Stimulated activated CD4-positive, alpha-beta T cell treated with anti-CD3 and anti-CD28 coated beads, Interleukin-15, amount 100 ng/mL, for 1 hour (primary cell): ENCODE measurements at places on chromosomes 5 and 9.

DNA sequence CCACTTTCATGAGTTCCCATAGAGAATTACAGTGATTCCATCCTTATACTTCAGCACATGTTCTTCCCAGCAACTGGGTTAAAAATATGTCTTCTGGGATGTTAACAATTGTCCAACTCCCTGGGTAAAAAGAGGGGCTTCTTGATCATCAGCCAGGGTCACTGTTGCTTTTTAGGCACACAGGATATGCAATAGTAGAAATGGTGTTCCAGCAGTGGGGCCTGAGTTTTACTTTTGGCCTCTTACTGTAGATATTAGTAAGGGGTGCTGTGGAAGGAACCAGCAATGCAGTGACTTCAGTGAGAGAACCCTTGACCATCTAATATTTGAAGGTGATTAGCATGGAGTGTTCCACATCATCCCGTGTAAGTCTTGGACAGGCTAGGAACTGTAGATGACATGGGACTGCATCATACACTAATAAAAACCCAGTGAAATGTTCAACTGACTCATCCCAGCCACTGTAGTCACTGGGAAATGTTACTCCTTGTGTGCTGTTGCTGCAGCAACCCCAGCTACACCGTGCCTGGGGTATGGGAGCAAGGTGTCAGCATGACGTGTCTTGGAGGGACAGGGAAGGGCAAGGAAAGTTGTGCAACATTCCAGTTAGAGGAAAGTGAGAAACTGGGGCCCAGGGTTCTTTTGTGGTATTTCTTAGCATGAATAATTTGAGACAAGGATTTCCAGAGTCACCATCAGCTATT lies 610.9 kb downstream of the RAB3C start:
- DNase-seq = no peak

DNA sequence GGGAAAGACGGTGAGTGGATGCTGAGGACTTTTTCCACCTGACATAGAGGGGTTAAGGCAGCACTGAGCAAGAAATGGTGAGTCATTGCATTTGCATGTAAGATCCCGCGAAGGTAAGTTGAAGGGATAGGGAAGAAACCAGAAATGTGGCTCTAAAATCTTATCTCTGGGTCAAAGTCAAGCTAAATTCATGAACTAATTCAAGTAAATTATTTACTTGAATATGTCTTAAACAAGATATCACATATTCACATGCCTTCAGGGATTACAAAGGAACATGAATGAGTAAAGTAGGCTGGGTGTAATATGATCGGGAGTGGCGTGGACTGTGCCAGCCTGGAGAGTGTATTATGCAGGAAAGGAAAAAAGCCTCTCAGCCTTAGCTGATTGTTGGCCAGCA lies 74.4 kb upstream of the EQTN start:
- DNase-seq = no peak

DNA sequence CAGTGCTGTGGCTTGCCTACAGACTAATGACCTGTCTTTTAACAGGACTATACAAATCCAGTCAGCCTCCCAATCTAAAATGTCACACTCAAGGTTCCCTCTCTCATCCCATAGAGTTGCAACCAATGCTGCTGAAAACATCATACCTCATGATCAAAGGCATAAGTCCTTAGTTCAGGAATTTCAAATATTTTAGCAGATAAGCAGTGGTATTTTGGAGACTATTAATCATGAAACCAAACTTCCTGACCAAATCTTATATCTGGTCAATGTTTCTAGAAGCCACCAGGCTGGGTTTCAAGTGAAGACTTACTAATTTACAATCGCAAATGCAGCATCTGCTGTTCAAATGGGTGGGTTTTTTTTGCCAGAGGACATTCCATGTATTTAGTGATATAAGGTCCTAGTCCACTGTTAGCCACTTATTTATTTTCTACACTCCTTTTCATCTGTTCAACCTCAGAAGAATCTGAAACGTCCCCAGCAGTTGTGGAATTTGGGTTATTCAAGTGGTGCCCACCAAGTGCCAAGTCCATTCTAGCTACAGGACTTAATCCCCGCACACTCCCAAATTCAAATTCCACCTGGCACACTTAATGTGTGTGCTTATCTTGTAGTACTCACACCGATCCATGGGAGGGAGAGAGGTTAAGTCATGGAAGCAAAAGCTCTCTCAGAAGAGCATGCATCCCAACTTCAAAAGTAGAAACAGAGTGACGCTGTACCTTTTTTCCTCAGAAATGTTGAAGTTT lies 5.8 kb downstream of the TAS2R1 start:
- no peak for DNase-seq

DNA sequence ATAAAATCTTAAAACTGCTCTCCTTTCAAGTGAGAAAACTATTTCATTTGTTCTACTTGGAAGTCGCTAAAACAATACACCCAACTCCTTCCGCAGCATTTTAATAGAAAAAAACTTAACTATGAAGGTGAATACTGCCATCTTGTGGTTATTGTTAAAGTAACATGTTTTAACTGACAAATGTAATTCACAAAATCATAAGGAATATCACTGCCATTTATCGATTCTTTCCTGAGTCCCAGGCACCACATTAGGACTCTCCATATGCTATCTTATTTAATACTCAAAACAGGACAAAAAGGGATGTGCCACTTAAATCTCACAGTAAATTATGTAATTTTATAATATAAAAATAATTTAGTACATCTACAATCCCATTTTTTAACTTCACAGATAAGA lies 130.5 kb upstream of the ITGA1 start:
- DNase-seq = no peak

DNA sequence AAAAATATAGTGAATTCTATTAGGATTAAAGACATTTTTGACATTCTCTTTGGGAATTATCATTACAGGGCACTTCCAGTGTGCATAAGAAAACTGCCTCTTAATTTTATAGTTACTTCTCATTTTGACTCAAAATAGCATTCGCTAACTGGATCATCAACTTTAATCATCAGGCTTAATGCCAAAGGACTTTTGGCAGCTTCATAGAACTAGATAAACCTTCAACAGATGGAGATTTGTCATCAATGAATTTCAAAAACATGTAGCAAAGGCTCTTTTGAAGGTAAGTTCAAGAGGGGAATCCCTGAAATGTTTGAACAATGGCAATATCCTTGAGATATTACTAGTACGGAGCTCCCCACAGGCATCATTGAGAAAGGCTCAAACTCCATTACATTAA lies 447.2 kb downstream of the PDE4D start:
- DNase-seq = no peak

GRCh38 chr9:127097683-127098082 lies 24.8 kb downstream of the ANGPTL2 start:
- no peak for DNase-seq

GRCh38 chr5:167889276-167889675 lies 402.2 kb upstream of the WWC1 start:
- DNase-seq = no peak

- no peak for DNase-seq
Observed at GRCh38 chr9:132864691-132865090, 13.4 kb downstream of the AK8 start.

- DNase-seq = no peak
Observed at GRCh38 chr5:10639846-10640368, 76.0 kb downstream of the ANKRD33B start.

GRCh38 chr5:82106207-82106606 lies 134.4 kb downstream of the ATG10 start:
- DNase-seq = no peak

DNA sequence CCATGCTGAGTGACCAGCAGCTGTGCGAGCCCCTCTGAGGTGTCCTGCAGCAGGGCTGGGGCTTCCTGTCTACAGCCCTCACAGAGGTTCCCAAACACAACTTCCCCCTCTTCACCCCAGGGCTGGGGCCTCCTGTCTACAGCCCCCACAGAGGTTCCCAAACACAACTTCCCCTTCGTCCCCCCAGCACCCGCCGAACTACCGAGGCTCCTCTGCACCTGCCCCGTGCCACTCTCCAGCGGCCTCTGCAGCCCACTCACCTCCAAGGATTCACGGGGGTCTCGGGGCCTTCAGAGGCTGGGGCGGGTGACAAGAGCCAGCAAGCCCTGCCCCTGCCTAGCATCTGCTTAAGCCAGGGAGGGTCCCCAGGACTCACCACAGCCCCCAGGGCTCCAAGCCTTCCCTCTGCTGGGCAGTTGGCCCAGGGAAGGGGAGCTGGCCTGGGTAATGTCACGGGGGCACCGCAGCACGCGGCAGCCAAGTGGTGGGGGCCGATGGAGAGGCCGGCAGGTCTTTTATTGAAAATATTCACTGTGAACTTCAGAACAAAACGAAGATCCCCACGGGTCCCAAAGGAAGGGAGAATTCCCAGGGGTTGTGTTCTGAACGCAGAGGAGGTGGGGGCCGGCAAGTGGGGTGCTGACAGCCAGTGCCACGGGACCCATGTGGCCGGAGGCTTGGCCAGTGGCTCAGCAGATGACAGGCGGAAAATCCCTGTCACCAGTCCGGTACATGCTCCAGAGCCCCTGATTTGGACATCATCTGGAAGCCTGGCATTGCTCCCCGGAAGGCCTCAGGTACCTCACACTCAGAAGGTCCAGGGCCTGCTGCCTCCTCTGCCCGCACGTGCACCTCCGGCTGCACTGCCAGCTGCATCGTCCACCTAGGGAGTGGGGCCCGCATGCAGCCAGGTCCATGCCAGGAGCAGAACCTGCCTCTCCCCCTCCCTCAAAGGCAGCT lies 125.3 kb downstream of the ADAMTS2 start:
- no peak for DNase-seq

GRCh38 chr5:156414391-156414790 lies 87.4 kb downstream of the SGCD start:
- DNase-seq = no peak

DNA sequence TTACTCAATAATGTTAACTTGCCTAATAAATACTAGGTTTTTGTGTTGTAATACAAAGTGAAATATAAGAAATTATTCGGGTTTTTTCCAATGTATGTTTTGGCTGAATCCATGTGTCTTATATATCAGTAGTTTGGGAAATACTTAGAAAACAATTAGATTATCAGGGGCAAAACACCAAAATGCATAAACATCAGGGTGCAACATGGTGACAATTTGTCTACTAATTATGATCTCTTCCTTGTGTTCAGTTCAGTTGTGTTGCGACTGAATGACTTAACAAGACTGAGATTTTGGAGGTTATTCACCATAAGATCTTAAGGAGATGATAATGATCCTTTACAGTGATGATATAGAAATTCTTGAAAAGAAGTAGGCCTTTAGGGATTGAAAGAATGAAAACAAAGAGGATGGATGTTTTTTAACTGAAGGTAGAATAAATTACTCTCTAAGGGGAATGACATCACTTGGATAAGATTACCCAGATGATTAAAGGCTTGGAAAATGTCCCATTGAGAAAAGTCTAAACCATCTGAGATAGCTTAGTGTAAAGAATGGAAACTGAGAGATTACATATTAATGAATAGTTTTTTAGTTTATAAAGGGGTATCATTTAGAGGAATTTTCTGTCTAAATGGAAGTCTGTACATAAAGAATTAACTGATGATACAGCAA lies 415.8 kb downstream of the SPATA31D1 start:
- DNase-seq = no peak

DNA sequence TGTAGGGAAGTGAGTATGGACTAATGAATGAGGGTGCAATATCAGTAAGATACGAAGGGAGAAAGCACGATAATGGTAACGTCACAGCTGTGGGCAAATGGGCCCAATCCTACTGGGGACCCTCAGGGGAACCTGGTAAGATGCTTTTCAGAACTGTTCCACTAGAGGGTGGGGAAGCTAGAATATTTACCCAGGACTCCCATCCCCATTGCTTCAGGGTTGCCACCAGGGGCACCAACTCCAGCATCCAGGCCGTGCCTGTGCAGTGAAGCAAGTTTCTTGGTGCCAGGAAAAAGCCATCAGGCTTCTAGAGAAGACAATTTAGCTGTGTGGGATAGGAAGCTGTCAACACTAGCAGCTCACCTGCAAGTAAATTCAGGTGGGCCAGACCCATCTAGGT lies 409.3 kb downstream of the AGTPBP1 start:
- no peak for DNase-seq

- DNase-seq = no peak
Observed at GRCh38 chr5:178349625-178350353, 117.2 kb upstream of the PHYKPL start.

DNA sequence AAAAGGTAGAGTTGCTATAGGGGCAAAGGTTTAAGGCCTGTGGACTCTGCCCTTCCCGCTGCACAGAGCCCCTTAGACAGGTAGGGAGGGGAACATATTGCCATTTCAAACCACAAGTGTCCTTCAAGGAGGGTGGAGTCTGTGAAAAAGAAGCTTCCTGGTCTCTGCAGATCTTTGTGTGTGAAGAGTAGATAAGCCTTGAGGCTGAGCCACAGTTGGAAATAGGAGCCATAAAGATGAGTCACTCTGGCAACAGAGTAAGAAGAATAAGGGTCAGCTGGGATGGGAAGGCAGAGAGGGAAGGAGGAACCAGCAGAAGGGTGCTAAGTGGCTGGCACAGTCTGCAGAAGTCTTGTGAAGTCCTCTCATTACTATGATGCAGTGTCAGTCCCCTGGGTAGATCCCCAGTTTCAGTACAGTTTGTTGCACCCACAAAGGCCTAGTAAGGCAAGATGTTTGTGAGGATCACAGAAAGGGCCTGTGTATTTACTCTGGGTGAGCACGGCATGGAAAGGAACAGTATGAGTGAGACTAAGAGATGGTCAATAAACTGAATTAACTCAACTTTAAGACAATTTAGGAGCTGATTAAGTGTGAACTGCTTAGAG lies 18.1 kb downstream of the GRXCR2 start:
- no peak for DNase-seq

DNA sequence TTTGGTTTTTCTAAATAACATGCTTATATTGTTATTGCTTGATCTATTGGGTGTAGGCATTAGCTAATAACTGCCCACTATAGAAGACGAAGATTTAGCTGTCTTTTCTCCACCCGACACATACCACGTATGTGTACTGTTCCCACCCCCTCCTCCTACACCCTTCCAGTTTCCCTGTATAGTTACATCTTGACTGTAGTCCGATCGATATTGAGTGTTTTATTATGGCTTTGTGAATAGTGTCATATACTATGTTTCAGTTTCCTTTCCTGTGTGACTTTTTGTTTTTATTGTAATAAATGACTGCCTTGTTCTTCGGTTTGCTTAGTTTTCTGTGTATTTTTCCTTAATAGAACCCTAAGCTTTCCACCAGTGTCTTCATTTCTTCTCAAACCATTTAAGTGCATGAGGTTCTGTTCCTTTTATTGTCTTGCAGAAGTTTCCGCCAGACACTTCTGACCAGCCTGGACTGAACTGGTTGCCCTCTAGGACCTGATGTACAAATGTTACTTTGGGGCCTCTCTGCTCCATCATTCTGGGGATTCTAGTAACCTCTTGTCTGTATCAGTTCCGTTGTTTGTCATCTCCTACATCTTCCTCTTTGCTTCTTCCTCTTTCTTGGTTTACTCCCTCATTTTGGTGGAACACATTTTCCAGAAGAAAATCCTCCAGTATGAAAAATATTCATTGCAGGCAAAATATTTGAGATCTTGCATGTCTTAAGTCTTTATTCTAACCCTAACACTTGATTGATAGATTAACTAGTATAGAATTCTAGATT lies 61.8 kb downstream of the PRKACG start:
- no peak for DNase-seq

- no peak for DNase-seq
Observed at GRCh38 chr9:1458503-1458902, 408.3 kb downstream of the DMRT2 start.
